ENCODE measurements at places on chromosomes 12 and 14. TPM values are rescaled to one million over a fixed set of nuclear protein-coding genes. Genes with fewer than 3 reads are reported as not detected.

The SPSB2 gene
- total RNA-seq: 15.0 TPM

The HSP90B1 gene
- 1,175 TPM for total RNA-seq

The BRAP gene
- total RNA-seq: 33.8 TPM

The RHOJ gene
- not detected for total RNA-seq

The NUP37 gene
- total RNA-seq: 38.8 TPM

The PMCH gene
- total RNA-seq: not detected

The TGFB3 gene
- 3.2 TPM for total RNA-seq

The C14orf180 gene
- not detected for total RNA-seq

The MFAP5 gene
- total RNA-seq: 19.5 TPM

The OR4Q2 gene
- total RNA-seq: not detected

The PLEKHG7 gene
- not detected for total RNA-seq

The LUM gene
- total RNA-seq: under 0.01 TPM

The MIP gene
- not detected for total RNA-seq

The SLC17A8 gene
- not detected for total RNA-seq
